Hematopoietic multipotent progenitor cell treated with erythropoietin and hydrocortisone succinate and interleukin-3 and kit ligand, for 6 days (in vitro differentiated cells): ENCODE measurements at places on chromosomes 5 and 9.
A peak's percentile ranks its signal among the peaks of the same experiment; 100 is the strongest.

GRCh38 chr9:126700296-126700695 lies 86.6 kb downstream of the LMX1B start:
- DNase-seq, result no peak

- DNase-seq, result peak; percentile 89
Measured at GRCh38 chr5:179795863-179796833, 2.4 kb downstream of the LTC4S start.

- DNase-seq, result peak; percentile 78
Measured at GRCh38 chr9:127589955-127590370, 22.1 kb upstream of the STXBP1 start.

GRCh38 chr9:36030871-36031270 lies 5.8 kb upstream of the RECK start:
- no peak for DNase-seq

DNA sequence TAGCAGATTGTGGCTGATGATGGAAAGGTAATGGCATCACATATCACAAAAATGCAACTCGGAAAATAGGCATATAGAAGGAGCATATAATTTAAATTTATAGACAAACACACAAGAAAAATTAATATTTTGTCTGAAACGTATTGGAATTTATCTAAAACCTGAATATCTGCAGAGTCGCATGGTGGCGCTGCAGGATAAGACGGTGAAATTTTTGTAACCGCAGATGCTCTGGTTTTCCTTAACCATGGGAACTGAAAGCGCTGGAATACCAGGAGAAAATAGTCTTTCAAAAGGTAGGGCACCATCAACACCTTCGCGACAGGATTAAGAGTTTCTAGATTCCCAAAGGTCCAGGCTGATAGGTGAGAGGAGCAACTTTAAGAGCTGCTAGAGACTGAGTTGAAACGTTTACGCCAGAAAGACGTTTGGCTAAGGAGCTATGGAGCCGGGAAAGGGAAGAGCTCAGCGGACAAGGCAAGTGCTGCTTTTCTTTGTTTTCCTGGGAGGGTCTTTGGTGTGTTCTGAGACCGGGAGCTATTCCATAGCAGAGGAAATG lies 11.0 kb upstream of the PCDHB15 start:
- DNase-seq, result no peak
